ENCODE measurements at places on chromosomes 13 and 19. TPM values are rescaled to one million over a fixed set of nuclear protein-coding genes. Genes with fewer than 3 reads are reported as not detected.

PSG2 gene
- not detected for total RNA-seq

DNA sequence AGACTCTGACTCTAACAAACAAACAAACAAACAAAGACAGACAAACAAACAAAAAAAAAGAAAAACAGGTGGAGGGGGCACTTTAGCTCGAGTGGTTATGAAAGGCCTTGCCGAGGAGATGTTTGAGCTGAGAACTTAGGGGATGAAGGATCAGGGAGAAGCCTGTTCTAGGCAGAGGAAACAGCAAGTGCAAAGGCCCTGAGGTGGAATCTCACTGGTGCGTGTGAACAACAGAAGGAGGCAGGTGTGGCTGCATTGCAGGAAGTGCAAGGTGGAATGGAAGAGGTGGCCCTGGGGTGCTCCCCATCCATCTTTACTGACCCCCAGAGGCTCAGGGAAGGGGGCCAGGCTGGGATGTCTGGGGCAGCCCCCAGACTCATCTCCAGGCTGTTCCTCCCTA, 41.9 kb downstream of the CYP4F22 start:
- no peak for DNase-seq
- H3K4me3 ChIP-seq = peak overlapping the region; percentile 57
- no peak overlapping the region for H3K27ac ChIP-seq
- peaks cover 11% of the 10 kb centered on the region for H3K27me3 ChIP-seq
- peaks cover 15% of the 10 kb centered on the region for H3K4me1 ChIP-seq

- no peak overlapping the region for H3K4me3 ChIP-seq
- no peak overlapping the region for H3K27ac ChIP-seq
- peaks cover 39% of the 10 kb centered on the region for H3K27me3 ChIP-seq
Observed at GRCh38 chr19:35416331-35416730, 31.7 kb upstream of the FFAR2 start.

- no peaks in the 10 kb centered on the region for H3K36me3 ChIP-seq
- DNase-seq = no peak
- no peaks in the 10 kb centered on the region for H3K27me3 ChIP-seq
- H3K4me3 ChIP-seq = no peak overlapping the region
- H3K4me1 ChIP-seq = no peaks in the 10 kb centered on the region
Observed at GRCh38 chr13:106597186-106597585, 29.2 kb upstream of the ARGLU1 start.

DNA sequence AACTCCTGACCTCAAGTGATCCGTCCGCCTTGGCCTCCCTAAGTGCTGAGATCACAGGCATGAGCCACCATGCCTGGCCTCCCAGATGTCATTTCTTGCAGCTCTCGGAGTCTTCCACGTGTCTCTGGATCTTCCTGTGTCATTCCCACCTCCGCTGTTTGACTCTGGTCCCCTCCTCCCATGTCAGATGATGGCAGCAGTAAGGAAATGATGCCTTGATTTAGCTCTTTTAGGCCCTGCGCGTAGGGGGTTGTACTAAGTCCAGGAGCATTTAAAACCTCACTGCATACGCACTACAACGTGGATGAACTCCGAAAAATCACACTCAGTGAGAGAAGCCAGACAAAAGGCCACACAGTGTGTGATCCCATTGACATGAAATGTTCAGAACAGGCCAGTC, 113.1 kb downstream of the GNG7 start:
- peaks cover 24% of the 10 kb centered on the region for H3K27me3 ChIP-seq
- H3K27ac ChIP-seq = no peak overlapping the region
- H3K4me3 ChIP-seq = no peak overlapping the region
- H3K4me1 ChIP-seq = no peaks in the 10 kb centered on the region
- no peaks in the 10 kb centered on the region for H3K36me3 ChIP-seq

PSG1 gene
- not detected for total RNA-seq

- H3K27ac ChIP-seq = no peak overlapping the region
- peaks cover 8% of the 10 kb centered on the region for H3K4me1 ChIP-seq
- peak; percentile 48 for DNase-seq
- peaks cover 5% of the 10 kb centered on the region for H3K27me3 ChIP-seq
- no peak overlapping the region for H3K4me3 ChIP-seq
Observed at GRCh38 chr13:26605845-26606244, 48.4 kb downstream of the WASF3 start.

DNA sequence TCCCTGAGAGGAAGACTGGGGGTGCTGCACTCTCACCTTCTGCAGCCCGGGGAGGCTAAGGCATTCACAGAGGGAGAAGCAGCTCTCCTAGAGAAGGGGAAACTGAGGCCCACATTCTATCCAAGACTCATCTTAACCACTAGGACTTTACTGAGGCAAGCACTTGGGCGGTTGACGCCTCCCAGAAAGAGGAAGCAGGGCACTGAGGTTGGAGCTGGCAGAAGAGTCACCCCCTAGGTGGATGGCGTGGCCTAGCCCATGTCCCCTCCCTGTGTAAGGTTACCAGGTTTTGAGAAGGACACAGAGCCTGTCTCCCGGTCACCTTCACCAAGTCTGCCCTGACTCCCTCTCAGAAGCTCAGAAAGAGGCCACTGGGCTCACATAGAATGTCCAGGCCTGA, 2.7 kb downstream of the S1PR2 start:
- no peak overlapping the region for H3K4me3 ChIP-seq
- no peak overlapping the region for H3K27ac ChIP-seq
- H3K4me1 ChIP-seq = peaks cover 14% of the 10 kb centered on the region
- no peak for DNase-seq

GIPC3 gene
- 0.36 TPM for total RNA-seq

LHB gene
- total RNA-seq = not detected

- DNase-seq = peak; percentile 83
- no peak overlapping the region for H3K27ac ChIP-seq
- H3K4me1 ChIP-seq = no peaks in the 10 kb centered on the region
- peaks cover 16% of the 10 kb centered on the region for H3K36me3 ChIP-seq
- no peak overlapping the region for H3K4me3 ChIP-seq
Observed at GRCh38 chr19:1624458-1624857, 19.2 kb upstream of the UQCR11 start.

- peaks cover 59% of the 10 kb centered on the region for H3K27me3 ChIP-seq
- no peak overlapping the region for H3K27ac ChIP-seq
- DNase-seq = peak; percentile 64
- no peaks in the 10 kb centered on the region for H3K36me3 ChIP-seq
- peaks cover 17% of the 10 kb centered on the region for H3K4me1 ChIP-seq
Observed at GRCh38 chr13:71864094-71864985, 2.7 kb downstream of the DACH1 start.

DNA sequence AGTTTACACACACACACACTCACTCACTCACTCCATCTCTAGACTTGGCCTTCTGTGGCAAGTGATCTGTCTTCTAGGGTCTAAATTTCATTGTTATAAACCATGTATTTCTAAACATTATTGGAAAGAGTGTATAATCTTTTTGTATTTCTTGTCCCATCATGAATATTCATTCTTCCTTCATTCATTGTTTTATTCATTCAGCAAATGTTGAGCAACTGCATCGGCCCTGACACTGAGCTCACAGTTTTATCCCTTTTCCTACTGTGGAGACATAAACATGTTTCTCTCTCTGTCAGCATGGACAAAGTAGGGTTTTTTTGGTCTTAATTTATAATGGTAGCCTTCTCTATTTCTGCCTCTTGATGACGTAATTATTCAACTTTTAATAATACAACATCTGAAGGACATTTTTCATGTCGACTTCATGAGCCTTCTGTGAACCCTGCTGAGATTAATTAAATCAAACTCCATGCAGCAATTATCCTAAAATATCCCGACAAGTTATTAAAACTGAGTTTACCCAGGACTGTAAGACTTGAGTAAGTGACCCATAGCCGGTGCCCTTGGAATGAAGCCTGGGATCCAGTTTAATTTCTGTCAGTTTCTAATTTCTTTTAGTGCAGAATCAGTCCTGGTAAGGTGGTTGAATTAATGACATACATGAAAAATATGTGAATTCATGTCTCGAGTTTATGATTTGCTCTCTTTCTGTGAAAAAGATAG, 7.3 kb downstream of the SPATA13 start:
- DNase-seq = no peak
- peaks cover 27% of the 10 kb centered on the region for H3K4me1 ChIP-seq
- H3K27ac ChIP-seq = peak overlapping the region; percentile 71
- peaks cover 2% of the 10 kb centered on the region for H3K27me3 ChIP-seq
- H3K36me3 ChIP-seq = peaks cover 15% of the 10 kb centered on the region
- peak overlapping the region; percentile 17 for H3K4me3 ChIP-seq

- H3K27me3 ChIP-seq = peaks cover 14% of the 10 kb centered on the region
- no peak for DNase-seq
- peaks cover 4% of the 10 kb centered on the region for H3K4me1 ChIP-seq
- no peak overlapping the region for H3K27ac ChIP-seq
- no peaks in the 10 kb centered on the region for H3K36me3 ChIP-seq
Observed at GRCh38 chr13:28045861-28046260, 54.5 kb downstream of the FLT3 start.

- H3K36me3 ChIP-seq = no peaks in the 10 kb centered on the region
- DNase-seq = no peak
- no peak overlapping the region for H3K4me3 ChIP-seq
Observed at GRCh38 chr13:113665597-113666328, 1.3 kb upstream of the GRK1 start.

PPP1R37 gene
- 21.8 TPM for total RNA-seq

SIAH3 gene
- not detected for total RNA-seq

BCAM gene
- not detected for total RNA-seq

DNA sequence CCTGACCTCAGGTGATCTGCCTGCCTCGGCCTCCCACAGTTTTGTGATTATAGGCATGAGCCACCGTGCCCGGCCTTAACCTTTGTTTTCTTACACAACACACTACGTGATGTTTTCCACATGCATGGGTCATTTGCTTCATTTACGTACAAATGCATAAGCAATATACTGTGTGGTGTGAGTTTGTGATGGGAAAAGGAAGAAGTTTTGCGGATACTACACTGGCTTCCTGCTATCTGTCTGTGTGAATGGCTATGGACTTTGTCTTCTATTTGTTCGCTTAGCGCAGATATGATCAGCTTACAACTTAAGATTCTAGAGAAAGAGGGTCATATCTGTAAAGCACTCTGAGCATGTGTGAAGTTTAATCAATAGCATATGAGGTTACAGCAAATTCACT, 5.5 kb upstream of the ALOX5AP start:
- no peak for DNase-seq
- no peak overlapping the region for H3K4me3 ChIP-seq
- H3K36me3 ChIP-seq = peaks cover 2% of the 10 kb centered on the region
- peaks cover 19% of the 10 kb centered on the region for H3K4me1 ChIP-seq

DNA sequence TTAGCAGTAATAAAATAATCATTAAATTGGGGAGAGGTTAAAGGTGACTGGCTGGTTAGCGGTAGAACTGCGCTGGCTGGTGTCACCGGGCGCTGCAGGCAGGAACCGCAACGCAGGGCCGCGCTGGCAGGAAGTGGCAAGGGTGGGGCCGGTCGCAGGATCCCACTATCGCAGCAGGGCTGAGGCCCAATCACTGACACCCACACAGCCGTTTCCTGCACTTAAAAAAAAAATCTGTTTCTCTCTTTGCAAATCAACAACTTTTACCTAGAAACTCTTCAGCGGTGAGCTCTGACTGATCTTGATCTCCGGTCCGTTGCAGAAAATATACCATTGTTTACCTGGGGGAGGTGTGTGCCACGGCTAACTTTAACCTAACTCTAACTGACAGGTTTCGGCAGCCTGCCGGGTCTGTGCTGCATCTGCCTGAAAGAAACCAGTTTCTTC, 46.9 kb downstream of the KLF2 start:
- peak; percentile 97 for DNase-seq
- H3K36me3 ChIP-seq = peaks cover 20% of the 10 kb centered on the region
- peaks cover 67% of the 10 kb centered on the region for H3K4me1 ChIP-seq
- peaks cover 7% of the 10 kb centered on the region for H3K27me3 ChIP-seq
- peak overlapping the region; percentile 83 for H3K27ac ChIP-seq
- peak overlapping the region; percentile 72 for H3K4me3 ChIP-seq

DNA sequence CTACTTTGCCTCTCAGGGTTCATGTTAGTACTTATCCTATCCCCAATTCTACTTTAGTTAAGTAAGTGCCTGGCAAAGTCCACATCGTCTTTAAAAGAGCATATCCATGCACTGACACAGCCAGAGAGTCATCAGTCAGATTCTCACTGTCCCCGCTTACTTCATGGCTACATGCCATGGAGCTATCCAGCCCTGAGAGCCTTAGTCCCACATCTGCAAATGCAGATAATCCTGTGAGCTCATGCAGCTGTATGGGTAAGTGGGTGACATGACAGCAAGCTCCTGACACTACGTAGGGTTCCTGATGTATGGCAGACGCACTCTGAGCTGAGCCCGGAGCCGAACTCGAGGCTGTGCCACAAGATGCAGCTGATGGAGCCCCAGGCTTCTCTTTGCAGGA, 661.5 kb downstream of the LIG4 start:
- no peaks in the 10 kb centered on the region for H3K4me1 ChIP-seq
- H3K36me3 ChIP-seq = no peaks in the 10 kb centered on the region
- no peak for DNase-seq
- H3K27ac ChIP-seq = no peak overlapping the region
- H3K27me3 ChIP-seq = no peaks in the 10 kb centered on the region

ZNF563 gene
- 3.0 TPM for total RNA-seq

DNA sequence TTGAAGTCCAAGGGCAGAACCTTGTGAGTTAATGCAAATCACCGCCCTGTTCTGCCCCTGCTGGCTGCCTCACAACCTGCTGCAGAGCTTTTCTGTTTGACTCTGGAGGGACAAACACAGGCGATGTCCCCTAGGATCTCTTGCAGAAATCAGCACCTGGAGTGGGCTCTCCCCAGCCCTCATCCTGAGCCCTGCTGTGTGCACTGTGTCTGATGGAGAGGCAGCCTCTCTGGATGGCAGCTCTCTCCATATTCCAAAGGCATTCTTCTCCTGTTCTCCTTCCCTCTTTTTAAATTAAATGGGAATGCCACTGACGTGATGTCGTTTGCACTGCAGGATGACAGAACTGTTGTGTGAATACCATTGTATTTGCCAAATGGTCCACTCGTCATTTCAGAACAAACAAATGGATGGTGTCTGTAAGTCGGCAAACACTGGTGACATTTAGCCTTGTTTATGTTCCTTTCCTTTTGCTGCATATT, 184.1 kb downstream of the ZNF536 start:
- no peaks in the 10 kb centered on the region for H3K36me3 ChIP-seq
- H3K27me3 ChIP-seq = no peaks in the 10 kb centered on the region
- DNase-seq = no peak
- H3K4me1 ChIP-seq = no peaks in the 10 kb centered on the region

TTC9B gene
- total RNA-seq = not detected

CYP4F11 gene
- total RNA-seq = not detected

DNA sequence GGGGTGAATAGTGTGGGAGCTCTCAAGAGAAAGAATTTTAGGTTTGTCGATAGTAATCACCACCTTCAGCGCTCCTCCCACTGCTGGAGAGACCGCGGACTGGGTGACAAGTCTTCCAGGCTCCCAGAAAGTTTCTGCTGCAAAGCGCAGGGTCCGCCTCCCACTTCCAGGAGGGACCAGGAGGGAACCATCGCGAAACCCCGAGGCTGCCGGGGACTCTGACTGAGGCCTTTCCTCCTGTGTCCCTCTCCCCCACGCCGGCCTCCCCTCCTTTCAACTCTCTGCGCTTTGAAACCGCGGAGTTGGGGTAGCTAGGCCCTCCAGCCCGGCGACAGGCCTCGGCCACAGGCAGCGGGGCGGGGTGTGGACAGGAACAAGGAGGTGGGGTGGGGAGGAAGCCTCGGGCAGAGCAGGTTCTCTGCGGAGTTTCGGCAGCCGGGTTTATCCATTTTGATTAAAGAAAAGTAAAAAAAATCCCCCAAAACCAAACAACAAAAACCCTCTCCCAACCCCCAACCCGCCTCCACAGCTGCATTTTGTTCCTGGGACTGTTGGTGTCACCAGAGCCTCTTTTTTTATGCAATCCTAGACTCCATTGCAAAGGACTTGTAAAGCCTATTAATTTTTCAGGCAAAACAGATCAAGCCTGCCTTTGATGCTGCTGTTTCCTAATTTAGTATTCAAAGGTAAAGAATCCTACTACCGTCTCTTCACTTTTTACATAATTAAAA, 157.2 kb downstream of the TM9SF2 start:
- peaks cover 21% of the 10 kb centered on the region for H3K27me3 ChIP-seq
- H3K27ac ChIP-seq = peak overlapping the region; percentile 68
- no peaks in the 10 kb centered on the region for H3K36me3 ChIP-seq
- peak overlapping the region; percentile 75 for H3K4me3 ChIP-seq
